Glutamatergic neuron (in vitro differentiated cells): ENCODE measurements at places on chromosomes 2 and 18. TPM values are rescaled to one million over a fixed set of nuclear protein-coding genes. Genes with fewer than 3 reads are reported as not detected.
A peak's percentile ranks its signal among the peaks of the same experiment; 100 is the strongest.

- peak; percentile 16 for DNase-seq
These were observed 1718.6 kb downstream of the SUCLG1 start for GRCh38 chr2:82740527-82740926.

- DNase-seq = peak; percentile 54
These were observed 405.0 kb downstream of the XIRP2 start for GRCh38 chr2:167293172-167293781.

- no peak for DNase-seq
These were observed 658.6 kb upstream of the FANCL start for GRCh38 chr2:58899692-58900091.

DNA sequence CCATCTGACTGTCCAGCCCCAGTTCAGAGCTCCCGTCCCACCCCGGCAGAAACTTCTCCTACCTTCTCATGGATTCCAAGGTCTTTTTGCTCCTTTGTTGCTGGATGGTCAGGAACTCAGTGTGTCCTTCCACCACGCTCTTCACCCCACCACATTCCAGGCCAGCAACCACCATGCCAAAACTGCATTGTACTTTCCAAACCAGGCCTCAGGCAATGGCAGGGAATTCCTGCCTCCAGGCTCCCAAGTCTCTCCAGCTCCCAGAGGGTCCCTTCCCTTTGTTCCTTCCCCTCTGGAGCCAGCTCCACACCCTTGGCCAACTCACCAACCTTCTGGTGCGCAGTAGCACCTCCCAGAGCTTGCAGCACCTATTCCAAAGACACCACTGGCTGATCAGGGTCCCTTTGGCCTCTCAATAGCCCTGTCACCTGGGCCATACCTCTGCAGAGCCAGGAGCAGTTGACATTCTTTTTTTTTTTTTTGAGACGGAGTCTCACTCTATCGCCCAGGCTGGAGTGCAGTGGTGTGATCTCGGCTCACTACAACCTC is 8.1 kb downstream of the CHMP1B start:
- no peak for DNase-seq

GRCh38 chr18:65235966-65236624 is 514.7 kb upstream of the CDH7 start:
- peak; percentile 34 for DNase-seq

The DIS3L2 gene
- total RNA-seq = 42.1 TPM

The MTHFD2 gene
- total RNA-seq = 293 TPM
